ENCODE measurements at places on chromosomes 2 and 18. TPM values are rescaled to one million over a fixed set of nuclear protein-coding genes. Genes with fewer than 3 reads are reported as not detected.

GRCh38 chr18:58320907-58321561, 277.0 kb downstream of the NEDD4L start:
- no peak for DNase-seq

DNA sequence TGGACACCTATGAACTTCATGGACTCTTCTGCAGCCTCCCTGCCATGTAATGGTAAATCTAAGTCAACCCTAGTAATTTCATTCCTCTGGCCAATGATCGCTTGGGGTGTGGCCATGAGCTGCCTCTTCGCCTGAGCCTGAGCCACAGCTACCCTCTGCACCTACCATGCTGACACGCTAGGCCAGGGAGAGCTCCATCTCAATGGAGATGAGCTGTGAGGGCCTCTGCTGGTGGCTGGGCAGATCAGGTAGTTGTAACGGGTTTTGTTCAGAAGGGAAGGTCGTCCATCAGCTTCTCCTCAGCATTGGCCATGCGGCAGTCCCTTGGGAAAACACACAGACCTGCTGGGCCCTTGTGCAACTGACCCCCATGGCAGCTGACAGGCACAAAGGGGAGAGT, 24.4 kb downstream of the MPHOSPH10 start:
- DNase-seq: no peak

DNA sequence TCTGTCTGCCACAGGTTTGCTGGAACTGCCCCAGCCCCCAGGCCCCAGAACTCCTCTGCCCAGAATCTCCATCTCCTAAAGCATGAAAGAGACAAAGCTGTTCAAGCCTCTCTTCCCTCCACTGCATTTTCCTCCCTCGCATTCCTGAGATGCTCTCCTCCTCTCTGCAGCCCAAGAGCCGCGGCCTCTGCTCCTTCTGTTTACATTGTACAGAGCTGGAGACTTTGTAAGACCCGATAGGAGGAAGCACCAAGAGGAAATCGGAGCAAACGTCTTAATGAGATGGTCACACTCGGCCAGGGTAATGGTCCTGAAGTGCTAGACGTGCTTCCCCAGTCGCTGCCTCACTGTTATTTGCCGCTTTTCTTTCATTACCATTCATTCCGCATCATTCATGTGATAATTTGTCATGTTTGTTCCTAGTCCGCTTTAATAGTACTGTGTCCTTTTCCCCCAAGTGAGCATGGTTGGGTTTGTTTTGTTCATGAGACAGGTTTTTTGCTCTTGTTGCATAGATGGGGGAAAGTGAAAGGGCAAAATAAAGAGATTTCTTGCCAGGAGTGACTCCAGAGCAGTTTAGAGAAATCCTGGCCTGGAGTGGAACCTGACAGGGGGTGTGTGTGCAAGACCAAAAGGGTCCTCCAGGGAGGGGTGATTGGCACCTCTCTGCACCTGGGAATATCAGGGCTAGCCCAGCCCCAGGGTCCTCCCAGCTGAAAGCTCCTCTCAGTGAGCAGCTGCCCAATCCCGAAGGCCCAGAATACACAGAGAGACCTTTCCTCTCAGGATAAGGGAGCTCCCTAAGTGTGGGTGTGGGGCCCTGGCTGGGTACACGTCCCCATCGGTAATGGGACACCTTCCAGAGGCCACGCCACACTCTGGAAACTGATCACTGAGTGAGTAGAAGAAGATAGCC, 44.9 kb upstream of the ID2 start:
- DNase-seq: no peak

- no peak for DNase-seq
Observed at GRCh38 chr2:221235941-221236340, 336.2 kb downstream of the EPHA4 start.

DNA sequence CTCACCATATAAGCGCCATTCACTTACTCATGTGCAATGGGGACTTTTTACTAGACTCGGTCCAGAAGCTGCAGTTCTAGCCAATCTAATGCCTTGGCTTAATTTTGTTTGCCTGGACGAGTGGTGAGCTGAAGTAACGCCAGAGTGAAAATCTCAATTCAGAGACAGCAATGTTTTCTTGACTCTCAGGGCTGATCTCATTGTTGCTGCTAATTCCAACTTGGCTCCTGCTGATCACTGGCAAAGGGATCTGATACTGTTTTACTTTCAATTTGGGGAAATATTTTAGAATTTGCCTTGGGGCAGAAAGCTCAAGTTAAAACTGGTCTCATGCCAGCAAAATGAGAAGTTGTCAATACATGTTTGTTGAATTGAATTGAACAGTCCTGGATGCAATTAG, 906.6 kb upstream of the CDH2 start:
- no peak for DNase-seq

DNA sequence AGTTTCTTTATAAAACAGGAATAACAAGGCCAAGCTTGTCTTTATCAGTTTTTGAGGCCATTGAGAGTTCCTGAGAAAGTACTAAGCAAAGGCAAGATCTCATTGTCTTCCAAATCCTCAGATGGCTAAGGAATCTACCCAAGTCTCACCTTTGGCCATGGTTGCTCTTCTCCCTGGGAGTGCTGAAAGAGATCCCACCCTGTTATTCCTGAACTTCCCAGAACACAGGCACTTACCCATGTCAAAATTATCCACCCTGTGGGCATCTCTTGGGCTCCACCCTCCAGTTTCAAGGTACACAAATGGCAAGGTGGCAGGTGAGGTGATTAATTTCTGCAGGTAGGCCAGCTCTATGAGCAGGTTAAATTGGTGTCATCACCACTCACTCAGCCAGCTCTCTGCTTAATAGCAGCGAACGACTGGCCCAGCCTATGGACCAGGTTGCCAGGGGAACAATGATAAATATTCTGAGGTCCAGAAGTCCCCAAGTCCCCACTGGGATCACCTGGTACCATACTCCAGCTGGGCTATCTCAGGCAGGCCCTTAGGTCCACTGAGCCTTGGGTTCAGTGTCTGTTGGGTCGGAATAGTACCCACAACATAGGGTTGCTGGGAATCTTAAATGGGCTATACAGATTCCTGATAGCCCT, 2.3 kb upstream of the SPRED2 start:
- DNase-seq: no peak

GRCh38 chr2:144738749-144739148, 218.8 kb upstream of the ZEB2 start:
- no peak for DNase-seq

- no peak for DNase-seq
Observed at GRCh38 chr2:156322686-156323231, 9.8 kb downstream of the NR4A2 start.

DNA sequence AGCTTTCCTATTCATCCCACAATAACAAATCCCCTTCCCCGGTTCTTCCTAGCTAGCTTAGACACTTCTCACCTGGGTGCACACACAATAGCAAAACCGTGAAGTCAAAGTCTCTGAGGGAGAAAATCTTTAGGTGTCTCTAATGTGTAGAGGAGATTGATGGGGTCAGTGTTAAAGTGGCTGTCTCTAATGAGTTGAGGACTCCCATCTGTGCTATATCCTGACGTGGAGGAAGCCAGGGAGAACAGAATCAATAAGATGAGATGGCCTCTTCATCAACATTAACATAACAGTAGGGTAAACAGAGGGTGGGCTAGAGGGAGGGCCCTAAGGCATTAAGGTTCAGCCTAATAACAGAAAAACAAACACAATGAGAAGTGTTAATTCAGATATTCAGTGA, 120.4 kb downstream of the SLC5A7 start:
- DNase-seq: no peak

GRCh38 chr2:223787358-223787757, 50.0 kb downstream of the AP1S3 start:
- DNase-seq: no peak

DNA sequence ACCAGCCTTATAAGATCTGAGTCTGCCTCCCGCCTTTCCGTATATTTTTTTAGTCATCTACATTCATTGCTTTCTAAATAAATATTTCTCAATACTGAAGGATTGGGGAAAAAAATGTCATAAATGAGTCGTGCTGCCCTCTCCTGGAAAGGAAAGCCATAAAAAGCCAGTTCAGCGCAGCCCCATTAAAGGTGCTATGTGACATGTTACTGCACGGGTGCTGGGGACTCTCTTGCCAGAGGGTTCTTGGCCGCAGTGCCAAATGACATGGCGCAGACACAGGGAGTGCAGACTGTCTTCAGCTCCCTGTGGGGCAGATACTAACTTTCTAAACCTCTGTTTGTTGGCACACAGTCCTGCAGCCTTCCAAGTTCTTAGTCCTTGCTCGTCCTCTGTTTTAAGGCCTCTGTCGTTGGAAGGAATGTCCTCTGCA, 53.7 kb upstream of the MAP3K20 start:
- no peak for DNase-seq

DNA sequence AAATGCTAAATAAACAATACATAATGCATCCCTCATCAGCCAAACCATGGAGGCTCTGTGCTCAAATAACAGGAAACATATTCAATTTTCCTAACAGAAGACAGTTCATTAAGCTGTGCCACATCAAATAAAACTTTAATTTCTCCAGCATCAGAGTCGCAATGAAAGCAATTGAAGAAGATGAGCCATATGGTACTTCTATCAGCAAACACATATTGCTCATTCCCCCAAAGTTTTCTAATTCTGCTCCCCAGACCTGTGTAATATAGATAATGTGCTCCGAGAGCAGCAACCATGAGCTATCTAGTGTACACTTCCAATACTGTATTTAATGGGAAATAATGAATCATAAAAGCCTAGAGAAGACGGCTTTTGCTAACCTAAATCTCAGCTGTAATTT, 263.2 kb downstream of the MEIS1 start:
- no peak for DNase-seq

DNA sequence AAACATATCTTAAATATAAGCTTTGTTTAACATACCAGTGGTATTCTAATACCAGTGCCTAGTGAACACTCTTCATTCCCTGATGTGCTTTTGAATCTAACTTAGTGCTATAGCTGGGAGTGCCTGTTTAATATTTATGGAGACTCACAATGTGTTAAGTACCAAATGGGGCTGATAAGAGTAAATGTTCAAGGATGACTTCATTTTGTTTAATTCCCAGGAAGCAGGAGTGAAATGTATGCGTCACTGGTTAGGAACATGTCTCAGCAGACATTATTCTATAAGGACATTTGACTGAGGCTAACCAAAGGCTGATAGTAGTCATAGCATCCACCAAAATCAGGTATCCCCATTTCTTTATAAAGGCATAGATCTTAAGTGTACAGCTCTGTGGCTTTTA, 31.7 kb upstream of the LINC00305 start:
- no peak for DNase-seq

DNA sequence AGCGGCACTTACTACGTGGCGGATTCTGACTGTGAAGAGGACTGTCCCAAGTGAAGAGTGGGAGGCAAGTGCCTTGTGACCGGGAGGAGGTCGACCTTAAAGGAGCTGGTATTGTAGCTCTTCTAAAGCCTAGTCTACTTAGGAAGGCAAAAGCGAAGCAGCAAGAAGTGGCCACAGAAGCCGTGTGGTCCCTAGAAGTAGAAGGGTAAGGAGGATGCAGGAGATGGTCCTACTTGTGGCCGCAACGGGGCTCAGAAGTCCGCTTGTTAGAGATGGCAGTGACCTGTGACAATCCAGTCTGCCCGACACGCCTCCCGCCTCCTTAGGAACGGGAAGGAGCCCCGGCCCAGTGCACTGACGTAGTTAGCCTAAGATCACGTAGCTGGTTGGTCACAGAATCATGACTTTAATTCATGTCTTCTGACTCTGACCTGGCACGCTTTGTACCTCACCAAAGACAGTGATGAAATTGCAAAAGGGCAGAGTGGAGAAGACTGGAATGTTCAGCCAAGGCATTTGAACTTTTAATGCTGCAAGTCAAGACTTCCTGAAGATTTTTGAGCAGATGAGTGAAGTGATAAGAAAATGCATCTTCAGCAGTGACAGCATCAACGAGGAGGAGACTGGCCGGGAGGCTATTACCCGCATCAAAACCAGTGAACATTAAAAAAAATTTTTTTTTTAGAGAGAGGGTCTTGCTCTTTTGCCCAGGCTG, 749 bp upstream of the EIF2AK3 start:
- peak; percentile 85 for DNase-seq

DNA sequence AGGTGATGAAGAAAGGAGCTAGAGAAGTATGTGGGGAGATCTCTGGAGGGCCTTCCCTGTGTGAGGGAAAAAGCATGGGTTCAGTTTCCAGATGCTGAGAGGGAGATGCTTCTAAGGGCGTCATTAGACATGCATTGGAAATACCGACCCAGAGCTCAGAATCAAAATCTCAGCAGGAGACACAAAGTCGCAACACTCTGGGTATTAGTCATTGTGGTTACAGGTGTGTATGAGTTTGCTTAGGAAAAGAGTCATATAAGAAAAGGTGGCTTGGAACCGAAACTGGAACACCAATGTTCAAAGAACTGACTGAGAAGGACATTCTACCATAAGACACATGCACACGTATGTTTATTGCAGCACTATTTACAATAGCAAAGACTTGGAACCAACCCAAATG, 477.1 kb downstream of the FBXO15 start:
- no peak for DNase-seq

- DNase-seq: no peak
Observed at GRCh38 chr2:127024769-127025358, 82.1 kb downstream of the BIN1 start.

DNA sequence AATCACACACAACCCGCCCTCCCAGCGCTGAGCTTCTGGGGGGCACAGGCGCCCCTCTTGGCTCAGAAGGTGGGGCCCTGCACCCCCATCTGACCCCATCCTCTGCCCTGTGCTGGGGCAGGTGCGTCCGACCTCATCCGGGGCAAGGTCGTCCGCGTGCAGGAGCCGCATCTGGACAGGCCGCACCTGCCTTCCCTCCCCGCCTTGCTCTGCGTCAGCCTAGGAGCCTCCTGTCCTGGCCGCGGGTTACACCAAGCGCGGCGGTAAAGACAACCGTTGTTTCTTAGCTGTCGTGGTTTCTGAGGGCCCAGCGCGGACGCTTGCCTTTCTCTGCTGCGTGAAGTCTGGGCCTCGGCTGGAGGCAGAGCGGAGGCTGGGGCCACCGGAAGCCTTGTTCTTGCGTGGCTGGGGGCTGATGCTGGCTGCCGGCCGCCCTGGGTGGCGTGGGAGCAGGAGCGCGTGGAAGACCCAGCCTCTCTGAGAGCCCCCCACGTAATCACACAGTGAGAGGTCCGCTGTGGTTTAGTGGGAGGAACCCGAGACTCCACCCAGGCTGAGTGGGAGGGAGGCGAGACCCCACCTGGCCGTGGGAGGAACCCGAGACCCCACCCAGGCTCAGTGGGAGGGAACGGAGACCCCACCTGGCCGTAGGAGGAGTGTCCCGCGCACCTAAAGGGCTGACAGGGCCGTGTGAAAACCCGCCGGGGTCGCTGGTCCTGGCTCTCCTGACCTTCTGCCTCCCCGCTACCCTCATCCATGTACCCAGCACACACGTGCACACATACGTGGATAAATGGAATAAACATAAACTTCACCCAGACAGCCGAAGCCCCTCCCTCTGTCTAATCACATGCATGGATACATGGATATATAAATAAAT, 51.8 kb downstream of the KCNG2 start:
- peak; percentile 40 for DNase-seq

- no peak for DNase-seq
Observed at GRCh38 chr2:175737722-175738361, 264.2 kb downstream of the LNPK start.

GRCh38 chr2:30713698-30714097, 93.5 kb downstream of the CAPN13 start:
- peak; percentile 37 for DNase-seq

Gene DNER
- total RNA-seq: not detected

Gene AQP4
- 1.1 TPM for total RNA-seq

Gene C2orf49
- total RNA-seq: 6.7 TPM

Gene KIAA2012
- total RNA-seq: 0.49 TPM

Gene RAMP1
- total RNA-seq: 75.2 TPM

Gene TAF4B
- total RNA-seq: 0.20 TPM

Gene SPP2
- total RNA-seq: 54.8 TPM

Gene ECEL1
- 0.80 TPM for total RNA-seq

Gene C2orf81
- not detected for total RNA-seq

Gene INPP1
- total RNA-seq: 22.0 TPM

Gene ALPG
- total RNA-seq: not detected

All from right lobe of liver (tissue), 6 donors.